Sigmoid colon (tissue), 7 donors: ENCODE measurements at places on chromosomes 5 and 9.

- DNase-seq = no peak
Measured at GRCh38 chr9:70079417-70080037, 35.9 kb downstream of the MAMDC2 start.

- DNase-seq = peak; percentile 80
Measured at GRCh38 chr5:177133853-177134696, 502 bp downstream of the NSD1 start.

DNA sequence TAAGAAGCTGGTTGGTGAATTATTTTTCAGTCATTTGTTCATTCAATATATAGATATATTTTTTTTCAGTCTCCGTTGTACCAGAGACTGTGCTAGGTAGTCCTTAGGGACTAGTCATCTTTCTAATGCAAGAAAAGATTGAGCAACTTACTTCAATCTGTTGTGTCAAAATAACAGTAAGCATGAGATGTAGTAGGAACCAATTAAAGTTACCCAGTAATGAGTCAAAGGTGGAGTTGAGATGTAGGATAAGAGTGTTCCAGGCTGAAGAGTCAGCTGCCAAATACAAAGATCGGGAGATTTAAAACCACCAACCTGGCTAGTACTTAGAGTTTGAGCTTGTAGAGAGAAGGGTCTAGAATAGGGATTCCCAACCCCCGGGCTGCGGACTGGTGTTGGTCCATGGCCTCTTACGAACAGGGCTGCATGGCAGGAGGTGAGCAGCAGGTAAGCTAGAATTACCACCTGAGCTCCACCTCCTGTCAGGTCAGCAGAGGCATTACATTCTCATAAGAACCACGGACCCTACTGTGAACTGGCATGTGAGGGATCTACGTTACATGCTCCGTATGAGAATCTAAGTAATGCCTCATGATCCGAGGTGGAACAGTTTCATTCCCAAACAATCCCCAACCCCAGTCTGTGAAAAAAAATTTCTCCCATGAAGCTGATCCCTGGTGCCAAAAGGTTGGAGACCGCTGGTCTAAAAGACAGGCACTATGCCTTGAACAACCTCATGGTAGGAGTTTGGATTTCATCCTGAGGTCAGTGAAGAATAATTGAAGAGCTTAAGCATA is 1241.5 kb upstream of the WWC1 start:
- DNase-seq = no peak

GRCh38 chr9:97573482-97574073 is 59.6 kb downstream of the TSTD2 start:
- no peak for DNase-seq

DNA sequence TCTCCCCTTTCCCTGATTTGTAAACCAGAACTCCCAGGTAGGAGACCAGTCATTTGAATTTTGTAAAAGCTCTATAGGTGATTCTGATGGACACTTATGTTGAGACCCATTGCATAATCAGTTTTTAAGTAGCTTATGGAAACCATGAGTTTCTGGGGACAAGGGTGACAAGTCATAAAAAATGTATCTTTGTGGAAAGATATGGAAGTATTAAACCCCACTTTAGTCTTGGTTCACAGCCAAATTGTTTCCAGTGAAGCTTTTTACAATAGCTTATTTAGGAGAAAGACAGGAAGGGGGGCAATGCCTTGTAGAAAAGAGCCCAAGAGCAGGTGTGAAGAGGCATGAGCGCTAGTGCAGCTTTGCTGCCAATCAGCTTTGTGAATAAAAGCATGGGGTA is 453 bp upstream of the CCL28 start:
- DNase-seq = no peak

GRCh38 chr9:119963798-119964372 is 594.6 kb upstream of the BRINP1 start:
- no peak for DNase-seq

GRCh38 chr9:96116275-96117064 is 185.5 kb downstream of the HSD17B3 start:
- DNase-seq = peak; percentile 88

DNA sequence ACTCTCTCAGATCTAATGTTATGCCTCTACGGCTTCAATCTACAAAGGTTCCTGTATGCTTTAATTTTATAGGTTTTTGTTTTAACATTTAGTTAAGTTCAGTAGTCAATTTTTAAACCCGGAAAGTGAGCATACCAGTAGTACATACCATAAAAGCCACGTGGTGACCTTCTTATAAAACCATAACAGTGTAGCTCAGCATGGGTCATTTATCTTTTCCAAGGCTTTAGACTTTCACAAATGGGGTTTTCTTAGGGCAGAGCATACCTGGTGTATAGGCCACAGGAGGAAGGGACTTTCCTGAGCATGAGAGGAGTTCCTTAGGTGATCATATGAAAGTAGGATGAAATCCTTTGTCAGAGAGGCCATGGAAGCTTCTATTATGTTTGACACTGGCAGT is 23.2 kb downstream of the ECM2 start:
- DNase-seq = no peak

GRCh38 chr5:21219966-21220365 is 1232.0 kb upstream of the CDH18 start:
- DNase-seq = no peak

DNA sequence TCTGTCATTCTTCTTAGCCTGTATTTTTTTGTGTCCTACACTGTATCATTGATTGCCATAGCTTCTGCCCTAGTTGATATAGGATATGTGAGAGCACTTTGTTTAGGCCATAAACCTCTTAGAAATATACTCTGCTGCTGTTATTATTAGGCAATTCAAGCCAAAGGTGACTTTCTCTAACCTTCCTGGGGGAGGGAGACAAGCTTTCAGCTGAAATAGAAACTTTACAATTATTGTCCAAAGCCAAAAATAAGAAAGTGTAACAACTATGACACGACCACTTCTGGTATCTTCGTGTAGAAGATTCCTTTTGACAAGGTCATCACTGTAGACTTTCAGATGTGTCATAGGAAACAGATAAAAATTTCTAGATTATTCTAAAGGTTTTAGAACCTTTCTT is 12.2 kb upstream of the CSNK1A1 start:
- no peak for DNase-seq

DNA sequence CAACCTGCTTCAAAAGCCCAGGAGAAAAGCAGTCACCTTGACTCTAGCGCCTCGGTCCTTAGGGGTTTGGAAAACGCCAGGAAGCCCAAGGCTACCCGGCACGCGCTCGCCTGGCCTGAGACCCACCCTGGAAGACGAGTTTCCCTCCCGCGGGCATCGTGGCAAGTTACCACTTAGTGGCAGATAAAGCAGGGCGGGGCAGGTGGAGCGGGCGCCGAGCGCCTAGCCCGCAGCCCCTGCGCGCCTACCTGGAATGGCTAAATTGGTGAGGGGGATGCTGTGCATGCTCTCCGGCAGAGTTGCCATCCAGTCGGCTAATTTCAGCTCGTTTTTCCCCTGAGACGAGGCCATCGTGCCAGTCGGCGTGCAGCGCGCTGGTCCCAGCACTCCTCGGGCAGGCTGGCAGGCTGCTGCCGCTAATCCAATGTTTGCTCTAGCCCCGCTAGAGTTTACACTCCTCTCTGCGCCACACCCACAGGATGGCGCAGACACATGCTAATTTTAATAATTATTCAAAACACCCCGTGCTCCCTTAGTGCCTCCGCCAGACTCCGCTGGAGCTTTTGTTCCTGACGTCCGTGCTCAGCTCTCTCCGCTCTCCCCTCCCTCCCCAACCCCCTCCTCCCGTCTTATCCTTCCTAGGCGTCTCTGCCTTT is at the start of gene PLCXD3:
Gene PLCXD3 (minus strand): TSS at position 426 of the 656 bp plus-strand sequence. CDS start 75 bp downstream, at position 351.
- peak; percentile 60 for DNase-seq

GRCh38 chr5:173733021-173733420 is 116.6 kb upstream of the BOD1 start:
- DNase-seq = no peak

DNA sequence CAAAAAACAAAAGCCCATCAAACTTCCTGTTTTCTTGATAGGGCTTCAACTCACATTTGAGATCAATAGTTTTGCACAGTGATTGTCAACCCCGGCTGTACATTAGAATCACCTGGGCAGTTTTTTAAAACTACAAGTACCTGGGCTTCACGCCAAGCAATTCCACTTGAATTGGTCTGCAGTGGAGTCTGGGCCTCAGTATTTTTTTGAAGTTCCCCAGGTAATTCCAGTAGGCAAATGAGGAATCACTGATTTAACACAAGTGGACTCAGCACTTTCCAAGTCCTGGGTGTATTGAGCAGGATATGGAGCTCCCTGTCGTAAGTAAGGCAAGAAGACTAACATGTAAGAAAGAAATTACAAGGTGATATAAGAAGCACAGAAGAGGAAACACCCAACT is 14.8 kb upstream of the SMIM15 start:
- DNase-seq = no peak

- no peak for DNase-seq
Measured at GRCh38 chr5:175317872-175318271, 126.1 kb downstream of the DRD1 start.
